ENCODE measurements at places on chromosomes 6 and 20. TPM values are rescaled to one million over a fixed set of nuclear protein-coding genes. Genes with fewer than 3 reads are reported as not detected.
A peak's percentile ranks its signal among the peaks of the same experiment; 100 is the strongest.

GRCh38 chr6:47476781-47477496, 650 bp upstream of the CD2AP start:
- no peak for DNase-seq
- peaks cover 21% of the 10 kb centered on the region for H3K4me1 ChIP-seq
- H3K4me3 ChIP-seq = peak overlapping the region; percentile 92
- peak overlapping the region; percentile 98 for H3K27ac ChIP-seq
- H3K36me3 ChIP-seq = no peaks in the 10 kb centered on the region
- no peaks in the 10 kb centered on the region for H3K27me3 ChIP-seq

DNA sequence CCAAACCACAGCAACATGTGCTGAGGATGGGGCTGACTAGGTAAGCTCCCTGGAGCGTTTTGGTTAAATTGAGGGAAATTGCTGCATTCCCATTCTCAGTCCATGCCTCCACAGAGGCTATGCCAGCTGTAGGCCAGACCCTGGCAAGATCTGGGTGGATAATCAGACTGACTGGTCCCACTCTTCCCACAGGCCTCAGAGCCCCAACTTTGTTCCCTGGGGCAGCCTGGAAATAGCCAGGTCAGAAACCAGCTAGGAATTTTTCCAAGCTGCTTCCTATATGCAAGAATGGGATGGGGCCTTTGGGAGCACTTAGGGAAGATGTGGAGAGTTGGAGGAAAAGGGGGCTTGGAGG, 1.5 kb upstream of the VEGFA start:
- no peak overlapping the region for H3K4me3 ChIP-seq
- peaks cover 21% of the 10 kb centered on the region for H3K4me1 ChIP-seq
- no peaks in the 10 kb centered on the region for H3K36me3 ChIP-seq
- no peaks in the 10 kb centered on the region for H3K27me3 ChIP-seq

- H3K36me3 ChIP-seq = no peaks in the 10 kb centered on the region
- peaks cover 45% of the 10 kb centered on the region for H3K4me1 ChIP-seq
- no peaks in the 10 kb centered on the region for H3K27me3 ChIP-seq
- no peak overlapping the region for H3K27ac ChIP-seq
Observed at GRCh38 chr20:32536851-32537656, 48.1 kb downstream of the NOL4L start.

GRCh38 chr6:162973151-162973872, 245.5 kb downstream of the PACRG start:
- H3K4me3 ChIP-seq = no peak overlapping the region
- DNase-seq = no peak
- H3K36me3 ChIP-seq = no peaks in the 10 kb centered on the region

The EFCAB8 gene
- total RNA-seq = not detected

GRCh38 chr6:163415620-163416556, 1.4 kb downstream of the QKI start:
- DNase-seq = no peak
- H3K4me1 ChIP-seq = peaks cover 50% of the 10 kb centered on the region
- peak overlapping the region; percentile 79 for H3K4me3 ChIP-seq

The CD83 gene
- 26.0 TPM for total RNA-seq

The FAM83C gene
- 16.9 TPM for total RNA-seq

DNA sequence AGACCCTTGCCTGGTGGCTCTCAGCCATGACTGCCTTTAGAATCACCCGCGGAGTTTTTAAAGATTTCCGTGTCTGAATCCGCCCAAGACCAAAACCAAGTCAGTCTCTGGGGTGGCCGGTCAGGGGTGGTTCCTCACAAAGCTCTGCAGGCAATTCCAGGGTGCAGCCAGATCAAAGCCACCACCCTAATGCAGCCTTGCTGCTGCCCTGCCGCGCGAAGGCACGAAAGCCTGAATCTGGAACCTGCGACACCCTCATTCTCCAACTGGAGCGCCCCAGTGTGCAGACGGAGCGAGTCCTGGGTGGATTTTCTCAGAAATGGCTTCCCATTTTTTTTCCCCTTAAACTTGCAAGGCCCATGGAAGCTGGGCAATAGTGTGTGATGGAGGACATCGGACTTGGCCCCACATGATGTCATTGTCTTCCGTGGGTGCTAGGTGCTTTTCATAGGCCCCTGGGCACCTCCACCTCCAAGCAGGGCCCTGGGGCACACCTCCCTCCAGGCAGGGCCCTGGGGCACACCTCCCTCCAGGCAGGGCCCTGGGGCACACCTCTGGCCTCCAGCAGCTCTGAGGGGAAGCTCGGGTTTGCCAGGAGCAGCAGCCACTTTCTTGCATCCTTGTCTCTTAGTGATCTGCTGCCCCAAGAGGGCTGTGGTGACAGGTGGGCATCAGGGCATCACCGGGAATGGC, 343.1 kb downstream of the ZFAND3 start:
- H3K4me1 ChIP-seq = no peaks in the 10 kb centered on the region
- H3K4me3 ChIP-seq = no peak overlapping the region
- H3K27me3 ChIP-seq = no peaks in the 10 kb centered on the region
